ENCODE measurements at places on chromosomes 5 and 9. TPM values are rescaled to one million over a fixed set of nuclear protein-coding genes. Genes with fewer than 3 reads are reported as not detected.

The TMEM161B gene
- total RNA-seq: 13.0 TPM

DNA sequence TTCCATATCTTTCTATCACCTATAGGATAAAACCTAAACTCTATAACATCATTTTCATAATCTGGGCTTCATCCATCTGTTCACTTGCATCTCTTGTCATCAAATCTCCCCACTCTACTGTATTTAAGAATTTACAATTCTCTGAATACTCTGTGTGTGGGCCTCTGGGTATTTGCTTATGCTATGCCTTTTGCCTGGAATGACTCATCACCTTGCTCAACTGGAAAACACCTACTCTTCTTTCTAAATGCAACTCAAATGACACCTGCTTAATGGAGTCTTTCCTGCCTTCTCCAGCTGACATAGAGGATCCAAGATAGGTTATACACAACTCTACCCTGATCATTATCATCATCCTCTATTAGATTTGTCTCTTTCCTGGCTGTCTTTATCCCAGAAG lies 421.7 kb downstream of the SPATA31D1 start:
- DNase-seq: peak; percentile 34

The PITX1 gene
- 38.6 TPM for total RNA-seq

DNA sequence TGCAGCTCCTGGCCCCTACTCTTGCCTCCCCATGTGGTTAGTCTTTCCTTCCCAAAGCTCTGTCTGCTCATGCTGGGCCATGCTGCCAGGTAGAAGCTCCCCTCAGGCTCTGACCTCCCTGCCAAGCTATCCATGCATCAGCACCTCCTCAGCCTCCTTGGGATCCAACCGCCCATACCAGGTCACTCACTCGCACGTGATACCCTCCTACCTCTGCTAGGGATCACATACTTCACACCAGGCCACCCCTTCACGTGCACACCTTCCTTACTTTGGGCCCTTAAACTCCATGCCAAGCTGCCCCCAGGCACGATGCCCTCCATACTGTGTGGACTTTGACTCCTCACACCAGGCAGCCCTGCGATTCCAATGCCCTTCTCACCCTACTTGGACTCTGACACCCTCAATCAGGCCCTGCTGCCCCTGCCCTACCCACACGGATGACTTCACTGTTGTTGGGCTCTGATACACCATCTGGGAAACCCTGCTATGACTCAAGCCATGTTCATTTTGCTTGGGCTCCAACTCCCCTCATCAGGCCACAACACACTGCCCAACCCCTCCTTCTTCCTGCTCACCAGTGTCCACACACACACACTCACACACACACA lies 34.1 kb downstream of the ZNF483 start:
- peak; percentile 61 for DNase-seq

The SOX30 gene
- not detected for total RNA-seq

DNA sequence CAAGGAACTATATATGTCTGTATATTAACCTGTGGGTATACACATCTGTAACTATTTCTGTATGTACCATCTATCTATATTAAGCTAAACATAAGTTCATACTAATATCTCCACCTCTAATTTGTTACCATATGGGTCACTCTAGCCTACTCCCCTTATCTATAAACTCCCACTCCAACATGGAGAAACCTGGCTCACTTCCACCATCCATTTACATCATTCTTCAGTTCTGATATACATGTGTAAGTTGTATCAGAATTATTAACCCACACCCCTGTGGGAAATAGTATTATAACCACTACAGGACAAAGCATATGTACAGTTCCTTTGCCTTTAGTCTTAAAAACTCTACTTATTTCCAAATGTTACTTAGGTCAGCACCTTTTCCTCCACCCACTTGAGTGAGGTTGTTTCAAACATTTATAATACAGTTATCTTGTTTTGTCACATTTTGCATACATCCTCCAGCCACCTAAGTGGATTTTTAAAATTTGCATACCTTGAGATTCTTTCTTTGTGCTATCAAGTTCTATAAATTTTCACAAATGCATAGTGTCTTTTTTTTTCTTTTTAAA lies 10.6 kb downstream of the NDFIP1 start:
- no peak for DNase-seq
